ENCODE measurements at places on chromosomes 2 and 18.
A peak's percentile ranks its signal among the peaks of the same experiment; 100 is the strongest.

GRCh38 chr2:2409481-2409880 lies 78.4 kb upstream of the MYT1L start:
- DNase-seq = no peak

DNA sequence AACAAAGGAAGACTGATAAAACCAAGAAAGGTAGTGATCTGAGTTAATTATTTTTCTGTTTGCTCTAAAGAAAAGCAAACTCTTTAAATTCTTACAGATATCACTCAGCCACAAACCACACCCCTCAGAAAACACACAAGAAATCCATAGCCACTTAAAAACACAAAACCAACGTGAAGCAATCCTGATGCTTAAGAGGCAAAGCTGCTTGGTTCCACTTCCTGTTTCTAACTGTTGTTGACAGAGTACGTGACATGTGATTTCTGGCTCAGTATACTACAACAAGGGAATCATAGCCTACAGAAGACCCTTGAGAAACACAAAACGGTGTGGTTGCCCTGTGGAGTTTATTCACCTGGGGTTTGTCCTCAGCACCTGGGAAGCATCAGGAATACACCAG lies 240.9 kb upstream of the APCDD1 start:
- peak; percentile 16 for DNase-seq

DNA sequence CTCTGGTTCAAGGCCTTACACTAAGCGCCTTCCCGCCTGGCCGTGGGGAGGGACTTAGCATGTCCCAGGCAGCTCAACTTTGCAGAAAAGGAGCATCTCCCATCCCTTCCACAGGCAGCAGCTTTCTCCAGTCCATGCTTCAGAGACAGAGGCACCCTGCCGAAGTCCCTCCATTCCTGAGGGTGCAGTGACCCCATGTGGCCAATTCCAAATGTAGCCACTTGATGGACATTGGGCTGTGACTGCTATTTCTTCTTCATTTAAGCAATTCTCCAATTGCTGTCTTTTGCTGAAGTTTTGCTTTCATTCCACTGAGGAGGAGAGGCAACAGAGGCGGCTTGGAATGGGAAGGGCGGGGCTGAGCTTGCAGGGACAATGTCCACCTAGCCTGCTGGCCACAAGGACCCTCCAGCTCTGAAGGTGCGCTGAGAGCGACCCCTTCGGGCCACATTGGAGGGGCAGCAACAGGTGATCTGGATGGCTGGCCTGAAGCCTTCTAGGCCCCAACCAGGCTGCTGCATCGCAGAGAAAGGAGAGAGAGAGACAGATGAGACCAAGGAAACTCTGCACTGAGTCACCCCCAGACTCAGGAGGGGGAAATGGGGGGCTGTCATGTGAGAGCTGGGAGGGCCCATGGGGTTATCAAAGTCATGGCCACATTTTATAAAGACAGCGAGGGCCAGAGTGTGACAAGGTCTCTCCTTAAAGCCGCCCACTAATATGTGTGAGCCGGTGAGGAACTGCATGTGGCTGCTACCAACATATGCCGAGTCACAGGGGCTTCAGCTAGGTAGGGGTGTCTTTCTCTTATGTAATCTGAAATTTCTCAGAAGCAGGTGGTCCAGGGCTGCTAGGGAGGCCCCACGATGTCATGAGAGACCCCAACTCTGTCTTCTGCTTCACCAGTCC lies 61.3 kb downstream of the LONRF2 start:
- peak; percentile 63 for DNase-seq

GRCh38 chr18:63831080-63831788 lies 56.0 kb downstream of the SERPINB7 start:
- DNase-seq = peak; percentile 13

DNA sequence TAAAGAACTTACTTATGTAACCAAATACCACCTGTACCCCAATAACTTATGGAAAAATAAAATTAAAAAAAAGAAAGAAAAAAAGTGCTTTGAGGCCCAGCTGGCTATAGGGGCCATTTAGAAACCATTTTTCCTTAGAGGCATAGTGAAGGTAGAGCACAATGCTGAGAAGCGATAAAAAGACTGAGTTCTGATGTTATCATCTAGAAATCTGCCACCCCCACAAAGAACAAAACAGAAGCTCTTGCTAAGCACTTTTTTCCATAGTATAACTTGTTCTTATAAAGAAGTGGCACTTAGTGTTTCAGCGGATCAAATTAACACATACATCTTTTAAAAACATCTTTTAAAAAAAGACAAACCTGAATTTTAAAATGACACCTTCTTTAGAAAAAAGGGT lies 51.4 kb downstream of the ICOS start:
- DNase-seq = no peak

GRCh38 chr18:79169958-79170555 lies 100.9 kb downstream of the ATP9B start:
- DNase-seq = no peak

- peak; percentile 62 for DNase-seq
Observed at GRCh38 chr2:218962859-218963492, 3.5 kb downstream of the CDK5R2 start.

DNA sequence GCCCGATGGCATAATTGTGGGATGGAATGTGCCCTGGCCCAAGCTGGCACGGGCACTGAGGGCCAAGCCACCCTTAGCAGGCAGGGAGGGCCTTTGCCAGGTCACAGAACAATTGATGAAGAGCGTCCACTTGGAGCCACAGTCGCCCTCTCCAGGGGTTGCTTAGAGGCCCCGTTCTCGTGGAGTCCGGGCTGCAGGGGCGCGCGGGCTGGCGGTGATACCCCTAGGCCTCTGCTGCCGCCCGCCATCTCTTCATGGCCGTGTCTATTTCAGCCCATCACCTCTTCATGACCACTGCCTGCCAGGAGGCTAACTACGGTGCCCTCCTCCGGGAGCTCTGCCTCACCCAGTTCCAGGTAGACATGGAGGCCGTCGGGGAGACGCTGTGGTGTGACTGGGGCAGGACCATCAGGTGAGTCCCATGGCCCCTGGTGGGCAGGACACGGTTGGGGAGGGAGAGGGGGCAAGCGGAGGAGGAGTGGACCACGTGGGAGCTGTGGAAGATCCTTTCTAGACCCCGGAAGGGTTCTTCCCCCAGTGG lies 17.6 kb downstream of the RAMP1 start:
- no peak for DNase-seq

GRCh38 chr18:11042247-11042646 lies 107.1 kb downstream of the PIEZO2 start:
- DNase-seq = no peak

DNA sequence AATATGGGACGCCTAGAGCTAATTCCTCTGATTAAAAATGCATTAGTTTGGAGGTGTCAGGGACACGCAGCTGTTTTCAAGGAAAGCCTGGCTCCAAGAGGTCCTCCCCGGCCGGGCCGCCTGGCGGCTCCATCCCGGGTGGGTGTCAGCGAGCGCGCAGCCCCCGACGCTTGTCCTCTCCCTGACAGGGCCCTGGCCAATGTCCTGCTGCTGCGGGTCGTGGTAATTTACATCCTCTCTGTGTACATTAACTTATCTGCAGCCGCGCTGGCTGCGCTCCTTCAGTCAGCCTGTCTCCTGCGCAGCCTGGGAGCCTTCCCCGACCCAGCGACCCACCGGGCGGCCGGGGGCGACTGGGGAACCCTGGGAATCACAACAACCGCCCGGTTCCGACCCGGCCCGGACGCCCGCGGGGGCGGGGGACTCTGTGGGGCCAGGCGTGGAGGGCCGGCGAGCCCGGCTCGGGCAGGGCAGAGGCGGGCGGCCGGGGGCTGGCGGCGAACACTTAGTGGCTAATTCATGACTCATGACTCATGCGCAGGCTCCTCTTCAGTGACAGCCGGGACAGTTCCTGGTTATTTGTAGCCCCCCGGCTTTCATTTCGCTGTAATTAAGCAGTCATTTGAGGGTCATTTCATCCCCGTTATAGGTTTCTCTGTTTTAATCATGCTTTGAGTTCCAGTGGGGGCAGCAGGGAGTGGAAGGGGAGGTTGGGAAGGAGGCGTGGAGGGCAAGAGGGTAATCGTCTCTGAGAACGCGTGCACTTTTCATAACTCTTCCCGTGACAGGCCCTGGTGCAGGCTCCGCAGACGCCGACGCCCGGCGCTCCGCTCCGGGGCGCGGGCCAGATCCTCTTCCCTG lies 141.9 kb upstream of the CTAGE1 start:
- DNase-seq = peak; percentile 46

- no peak for DNase-seq
Observed at GRCh38 chr18:68778280-68778886, 19.5 kb upstream of the CCDC102B start.

- no peak for DNase-seq
Observed at GRCh38 chr18:23592911-23593310, 6.6 kb upstream of the NPC1 start.

GRCh38 chr2:183995632-183996031 lies 602.7 kb upstream of the ZNF804A start:
- no peak for DNase-seq

GRCh38 chr2:44686561-44686960 lies 254.9 kb upstream of the SIX3 start:
- no peak for DNase-seq

GRCh38 chr2:1488181-1488671 lies 75.0 kb downstream of the TPO start:
- DNase-seq = no peak

GRCh38 chr2:43194121-43194869 lies 32.1 kb downstream of the ZFP36L2 start:
- DNase-seq = peak; percentile 44

DNA sequence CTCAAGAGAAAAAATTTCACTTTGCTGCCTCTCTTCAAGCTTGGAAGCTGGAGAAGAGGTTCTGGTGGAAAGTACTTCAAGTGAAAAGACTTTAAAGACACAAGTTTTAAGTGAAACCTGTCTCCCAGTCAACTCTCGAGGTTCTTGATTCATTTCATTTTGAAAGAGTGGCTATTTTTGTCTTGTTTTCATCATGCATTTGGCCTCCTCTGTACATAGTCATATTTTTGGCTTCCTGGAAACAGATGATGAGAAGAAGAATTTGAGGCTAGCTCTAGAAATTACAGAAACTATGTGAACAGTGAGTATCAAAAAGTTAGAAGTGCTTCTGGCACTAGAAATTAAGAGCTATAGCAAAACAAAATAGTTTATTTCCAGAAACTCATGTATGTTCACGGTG lies 124.8 kb downstream of the DTNA start:
- no peak for DNase-seq

- no peak for DNase-seq
Observed at GRCh38 chr2:54967269-54967668, 83.0 kb downstream of the RTN4 start.

DNA sequence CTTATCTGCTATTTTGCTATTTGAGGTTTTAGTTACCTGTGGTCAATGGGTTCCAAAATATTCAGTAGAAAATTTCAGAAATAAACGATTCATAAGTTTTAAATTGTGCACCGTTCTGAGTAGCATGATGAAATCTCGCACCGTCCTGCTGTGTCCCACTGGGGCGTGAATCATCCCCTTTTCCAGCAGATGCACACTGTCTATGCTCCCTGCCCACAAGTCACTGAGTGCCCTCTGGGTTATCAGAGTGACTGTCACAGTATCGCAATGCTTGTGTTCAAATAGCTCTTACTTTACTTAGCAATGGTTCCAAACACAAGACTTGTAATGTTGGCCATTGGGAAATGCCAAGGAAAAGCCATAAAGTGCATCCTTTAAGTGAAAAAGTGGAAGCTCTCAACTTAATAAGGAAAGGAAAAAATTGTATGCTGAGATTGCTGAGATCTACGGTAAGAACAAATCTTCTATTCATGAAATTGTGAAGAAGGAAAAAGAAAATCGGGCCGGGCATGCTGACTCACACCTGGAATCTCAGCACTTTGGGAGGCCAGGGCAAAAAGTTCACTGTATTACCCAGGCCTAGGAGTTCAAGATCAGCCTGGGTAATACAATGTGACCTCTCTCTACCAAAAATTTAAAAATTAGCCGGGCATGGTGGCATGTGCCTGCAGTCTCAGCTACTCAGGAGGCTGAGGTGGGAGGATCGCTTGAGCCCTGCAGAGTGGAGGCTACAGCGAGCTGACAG lies 13.3 kb downstream of the COL4A3 start:
- DNase-seq = no peak

- DNase-seq = no peak
Observed at GRCh38 chr18:49515516-49515915, 28.5 kb upstream of the C18orf32 start.

DNA sequence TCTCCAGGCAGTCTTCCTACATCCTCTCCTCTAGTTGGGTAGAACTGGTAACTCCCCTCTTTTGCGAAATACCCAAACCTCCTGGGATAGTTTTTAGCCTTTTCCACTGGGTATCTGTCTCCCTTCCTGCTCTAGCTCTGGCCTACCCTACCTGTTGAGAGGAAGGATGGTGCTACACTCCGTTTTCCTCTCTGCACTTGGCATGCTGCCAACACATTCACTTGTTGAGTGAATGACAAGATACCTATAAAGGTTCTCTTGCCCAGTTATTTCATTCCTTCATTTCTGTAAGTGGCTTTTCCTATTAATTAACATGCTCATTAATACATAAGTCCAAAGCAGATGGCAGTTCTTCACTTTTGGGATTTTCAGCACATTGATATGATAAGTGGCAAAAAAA lies 293.8 kb downstream of the CNTNAP5 start:
- no peak for DNase-seq

DNA sequence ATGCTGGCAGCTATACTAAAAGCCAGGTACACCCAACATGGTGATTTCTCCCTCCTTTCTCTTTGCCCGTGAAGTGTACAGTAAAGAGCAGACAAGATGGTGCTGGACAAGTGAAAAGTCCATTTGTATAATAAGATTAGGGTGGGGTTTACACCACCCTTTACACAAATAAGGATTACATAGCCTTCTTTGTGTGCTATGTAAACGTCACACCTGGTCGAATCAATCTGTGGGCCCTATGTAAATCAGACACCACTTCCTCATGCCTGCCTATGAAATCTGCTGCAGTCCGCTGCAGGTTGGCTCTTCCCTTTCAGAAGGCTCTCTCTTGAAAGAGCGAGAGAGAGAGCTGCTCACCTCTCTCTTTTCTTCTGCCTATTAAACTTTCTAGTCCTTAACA lies 1054.3 kb upstream of the SLC39A10 start:
- DNase-seq = no peak

DNA sequence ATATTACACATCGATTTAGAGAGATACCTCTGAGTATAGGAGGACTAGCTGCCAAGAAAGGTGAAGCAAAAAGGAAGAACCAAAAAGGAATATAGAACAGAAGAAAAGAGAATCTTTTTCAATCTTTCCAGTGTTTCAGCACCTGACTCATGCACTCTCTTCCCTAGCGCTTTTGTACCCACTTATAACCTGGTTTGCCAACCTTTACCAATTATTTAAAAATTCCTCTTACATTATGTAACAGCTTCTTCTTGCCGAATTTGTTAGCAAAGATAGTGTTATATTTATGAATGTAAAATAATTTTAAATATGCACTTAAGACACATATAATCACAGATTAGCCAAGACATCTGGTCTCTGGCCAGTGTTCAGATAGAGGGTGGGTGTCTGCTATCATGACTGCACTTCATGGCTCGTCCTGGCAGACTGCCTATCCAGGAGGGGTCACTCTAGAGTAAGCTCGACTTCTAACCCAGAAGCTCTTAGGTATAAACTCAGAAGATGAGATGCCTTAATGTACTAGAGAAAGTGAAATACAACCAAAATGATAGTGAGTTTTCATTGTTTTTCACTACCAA lies 122.9 kb downstream of the ATAD2B start:
- no peak for DNase-seq

GRCh38 chr18:813172-814071 lies 1.4 kb upstream of the YES1 start:
- DNase-seq = no peak

GRCh38 chr18:24656050-24656449 lies 195.6 kb downstream of the HRH4 start:
- DNase-seq = no peak
